Endothelial cell of umbilical vein (primary cell): ENCODE measurements at places on chromosomes 7 and 10. TPM values are rescaled to one million over a fixed set of nuclear protein-coding genes. Genes with fewer than 3 reads are reported as not detected.
A peak's percentile ranks its signal among the peaks of the same experiment; 100 is the strongest.

The FXYD4 gene
- total RNA-seq, result not detected in 2 replicates

- peak; percentile 44 for DNase-seq
These were observed 68.4 kb upstream of the TMEM229A start for GRCh38 chr7:124101173-124101768.

- peak; percentile 23 for DNase-seq
These were observed 25.8 kb downstream of the TMEM254 start for GRCh38 chr10:80104066-80104926.

The GIMAP8 gene
- total RNA-seq, result 67.5 and 71.8 TPM in 2 replicates

The GLUD1 gene
- total RNA-seq, result 86.6 and 94.7 TPM in 2 replicates

GRCh38 chr7:97601931-97602457 lies 129.9 kb upstream of the TAC1 start:
- DNase-seq, result no peak

- DNase-seq, result no peak
These were observed 64.2 kb downstream of the ARMC3 start for GRCh38 chr10:22992075-22992474.

The GHRHR gene
- total RNA-seq, result not detected in 2 replicates
